ENCODE measurements at places on chromosomes 3 and 15.

- no peak for DNase-seq
Measured at GRCh38 chr3:141234283-141234682, 2.7 kb downstream of the PXYLP1 start.

- DNase-seq = no peak
Measured at GRCh38 chr3:160210341-160210740, 14.9 kb upstream of the C3orf80 start.

- no peak for DNase-seq
Measured at GRCh38 chr15:38335116-38335515, 82.5 kb downstream of the SPRED1 start.

DNA sequence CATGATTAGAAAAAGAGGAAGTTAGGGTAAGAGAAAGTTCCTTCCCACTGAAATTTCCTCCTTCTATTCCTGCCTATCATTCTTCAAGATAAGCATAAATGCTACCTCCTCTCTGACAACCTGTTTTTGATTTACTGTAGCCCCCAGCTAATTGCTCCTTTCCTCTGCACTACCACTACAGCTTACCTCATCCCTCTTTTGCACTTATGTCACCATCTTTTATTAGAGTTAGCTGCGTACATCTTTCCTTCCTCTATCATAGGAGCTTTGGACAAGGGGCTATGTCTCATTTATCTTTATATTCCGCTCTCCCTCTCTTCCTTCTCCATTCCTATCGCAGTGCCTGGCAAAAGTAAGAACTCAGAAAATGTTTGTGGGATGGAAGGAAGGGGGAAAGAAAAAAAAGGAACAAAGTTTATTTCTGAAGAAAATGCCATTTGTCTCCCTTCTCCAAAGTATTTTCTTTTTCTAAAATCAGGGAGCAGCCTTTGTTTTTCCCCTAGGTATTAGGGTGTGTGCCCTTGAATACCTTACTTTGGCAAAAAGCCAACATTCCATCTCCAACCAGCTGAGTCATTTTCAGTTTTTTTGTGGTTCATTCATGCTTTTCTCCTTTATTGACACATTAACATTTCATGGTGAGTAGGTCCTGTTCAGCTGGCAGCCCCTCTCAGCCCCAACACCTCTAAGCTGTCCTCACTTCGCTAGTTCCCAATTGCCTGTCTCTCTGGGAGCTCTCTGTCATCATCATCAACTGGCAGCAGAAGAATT lies 87.6 kb upstream of the SOX2 start:
- no peak for DNase-seq

DNA sequence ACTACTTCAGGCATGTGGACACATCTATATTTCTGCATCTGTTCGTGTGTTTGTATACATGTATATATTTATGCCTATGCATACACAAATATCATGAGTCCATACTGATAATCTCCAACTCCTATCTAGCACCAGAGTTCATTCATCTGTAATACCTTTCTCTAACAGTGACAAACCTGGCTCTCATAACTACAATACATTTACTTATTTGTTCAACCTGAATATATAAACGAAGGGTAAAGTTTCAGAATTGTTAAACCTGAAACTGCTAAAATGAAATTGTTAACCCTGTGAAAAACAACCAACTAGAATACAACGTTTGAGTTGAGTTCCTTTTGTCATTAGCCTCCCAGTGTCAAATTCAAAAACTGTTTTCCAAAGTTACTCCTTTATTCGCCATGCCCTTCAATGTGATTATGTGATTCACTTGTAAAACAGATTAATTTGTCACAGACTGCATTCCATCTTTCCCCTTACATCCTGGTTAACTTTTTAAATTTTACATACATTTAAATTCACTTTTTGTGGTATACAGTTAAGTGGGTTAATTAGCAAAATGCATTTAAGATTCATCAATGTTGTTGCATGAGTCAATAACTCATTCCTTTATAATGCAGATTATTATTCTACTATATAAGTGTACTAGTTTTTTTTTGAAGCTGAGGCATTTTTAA lies 58.5 kb downstream of the PIK3R4 start:
- DNase-seq = no peak

DNA sequence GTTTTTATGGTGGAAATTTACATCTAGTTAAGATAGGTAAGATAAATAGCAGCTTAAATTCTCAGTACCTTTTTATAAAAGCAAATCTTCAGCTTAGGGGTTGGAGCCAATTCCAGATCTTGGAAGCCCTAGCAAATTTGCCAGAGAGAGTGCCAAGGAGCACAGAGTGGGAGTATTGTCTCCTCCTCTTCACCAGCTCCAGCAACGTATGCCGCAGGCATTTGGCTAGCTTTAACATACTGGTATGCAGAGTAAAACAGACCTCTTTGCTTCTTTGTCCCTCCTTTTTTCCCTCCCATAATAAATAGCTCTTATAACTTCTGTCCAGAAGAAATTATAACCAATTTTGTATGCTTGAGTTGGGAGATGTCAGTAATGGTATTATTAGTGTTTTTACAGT lies 140.4 kb downstream of the DIPK2A start:
- DNase-seq = no peak

DNA sequence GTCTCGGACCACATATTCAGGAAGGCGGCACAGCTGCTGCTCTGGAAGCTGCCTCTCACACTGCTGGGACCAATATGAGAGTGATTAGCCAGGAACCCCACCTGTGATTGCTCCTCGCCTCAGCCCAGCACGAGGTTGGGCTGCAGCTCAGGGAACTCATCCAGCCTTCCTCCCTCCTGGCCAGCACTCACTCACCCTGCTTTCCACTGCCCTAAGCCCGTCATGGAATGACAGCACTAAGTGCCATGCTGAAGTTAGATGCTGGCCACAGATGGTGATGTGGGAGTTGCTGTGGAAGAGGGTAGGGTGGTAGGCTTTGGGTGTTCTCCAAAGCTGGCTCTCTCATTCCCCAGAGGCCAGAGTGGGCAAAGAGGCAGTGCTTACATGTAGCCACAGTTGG lies 7.3 kb downstream of the MST1R start:
- DNase-seq = no peak

DNA sequence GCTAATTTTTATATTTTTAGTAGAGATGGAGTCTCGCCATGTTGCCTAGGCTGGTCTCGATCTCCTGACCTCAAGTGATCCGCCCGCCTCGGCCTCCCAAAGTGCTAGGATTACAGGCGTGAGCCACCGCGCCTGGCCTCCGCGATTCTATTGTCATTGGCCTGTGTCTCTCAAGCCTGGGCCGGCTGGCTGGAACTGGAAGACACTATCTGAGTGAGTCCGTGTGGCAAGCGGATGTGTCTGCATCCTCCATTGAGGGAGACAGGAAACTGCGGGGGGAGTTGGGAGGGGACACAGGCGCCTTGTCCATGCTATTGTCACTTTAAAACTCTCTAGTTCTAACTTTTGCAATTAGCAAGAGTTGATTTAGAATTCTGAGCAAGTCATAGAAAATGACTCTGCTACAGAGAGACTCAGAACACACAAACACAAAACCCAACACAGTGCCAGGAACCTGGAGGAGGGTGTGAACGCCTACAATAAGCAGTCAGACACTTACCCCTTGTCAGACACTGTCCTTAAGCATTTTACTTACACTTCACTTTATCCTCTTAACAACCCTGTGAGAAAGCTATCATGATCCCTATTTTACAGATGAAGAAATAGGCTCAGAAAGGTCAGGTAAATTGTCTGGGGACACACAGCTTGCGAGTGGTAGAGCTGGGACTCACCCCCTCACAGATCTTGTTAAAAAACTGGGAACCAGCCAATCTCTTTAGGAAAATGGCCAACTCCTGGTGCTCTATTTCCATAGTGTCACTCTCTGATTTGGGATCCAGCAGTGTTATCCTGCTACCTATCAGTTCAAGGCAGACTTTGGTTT lies 38.7 kb downstream of the ANP32A start:
- DNase-seq = no peak

DNA sequence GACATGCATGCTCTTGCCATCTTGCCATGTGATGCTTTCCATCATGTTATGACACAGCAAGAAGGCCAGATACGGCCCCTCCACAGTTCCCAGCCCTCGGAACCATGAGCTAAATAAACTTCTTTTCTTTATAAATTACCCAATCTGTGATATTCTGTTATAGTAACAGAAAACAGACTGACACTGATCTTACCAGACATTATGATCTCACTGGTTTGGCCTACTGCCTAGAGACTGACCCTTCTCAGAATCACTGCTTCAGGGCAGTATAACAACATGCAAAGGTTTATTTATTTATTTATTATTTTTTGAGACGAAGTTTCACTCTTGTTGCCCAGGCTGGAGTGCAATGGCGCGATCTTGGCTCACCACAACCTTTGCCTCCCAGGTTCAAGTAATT lies 14.0 kb downstream of the ZNF619 start:
- no peak for DNase-seq

DNA sequence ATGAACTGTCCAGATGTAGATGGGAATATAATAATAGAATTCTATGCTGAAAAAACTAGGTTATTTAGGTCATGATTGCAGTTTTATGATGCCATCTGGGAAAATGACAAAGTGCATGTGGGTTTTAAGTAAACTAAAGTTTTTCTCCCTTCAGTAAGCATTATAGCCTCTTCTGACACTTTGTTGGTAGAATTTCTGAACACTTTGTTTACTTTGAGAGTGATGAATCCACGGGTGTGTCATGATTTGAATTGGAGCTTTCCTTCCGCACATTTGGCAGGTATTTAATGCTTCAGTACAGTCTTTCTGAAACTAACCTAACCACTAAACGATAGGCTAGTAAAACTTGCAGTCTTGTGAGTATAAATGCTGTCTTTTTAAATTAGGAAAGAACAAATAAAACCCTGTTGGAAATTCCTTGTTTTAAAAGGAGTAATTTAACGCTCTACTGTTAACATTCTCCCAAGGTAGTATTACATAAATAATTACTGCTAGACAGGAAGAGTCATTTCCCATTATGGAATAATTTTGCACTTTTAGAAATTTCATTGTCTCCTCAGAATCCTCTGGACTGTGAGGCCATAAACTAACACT lies 7.0 kb downstream of the FILIP1L start:
- DNase-seq = no peak

DNA sequence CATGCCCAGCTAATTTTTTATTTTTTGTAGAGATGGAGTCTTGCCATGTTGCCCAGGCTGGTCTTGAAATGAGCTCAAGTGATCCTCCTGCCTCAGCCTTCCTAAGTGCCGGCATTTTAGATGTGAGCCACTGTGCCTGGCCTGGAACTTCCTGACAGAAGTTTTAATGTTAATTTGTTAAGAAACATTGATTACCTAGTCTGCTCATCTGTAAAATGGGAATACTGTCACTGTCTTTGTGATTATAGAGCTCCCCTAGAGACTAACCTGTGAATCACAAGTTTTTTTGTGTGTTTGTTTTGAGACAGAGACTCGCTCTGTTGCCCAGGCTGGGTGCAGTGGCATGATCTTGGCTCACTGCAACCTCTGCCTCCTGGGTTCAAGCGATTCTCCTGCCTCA lies 4.3 kb upstream of the EIF3J start:
- DNase-seq = no peak

DNA sequence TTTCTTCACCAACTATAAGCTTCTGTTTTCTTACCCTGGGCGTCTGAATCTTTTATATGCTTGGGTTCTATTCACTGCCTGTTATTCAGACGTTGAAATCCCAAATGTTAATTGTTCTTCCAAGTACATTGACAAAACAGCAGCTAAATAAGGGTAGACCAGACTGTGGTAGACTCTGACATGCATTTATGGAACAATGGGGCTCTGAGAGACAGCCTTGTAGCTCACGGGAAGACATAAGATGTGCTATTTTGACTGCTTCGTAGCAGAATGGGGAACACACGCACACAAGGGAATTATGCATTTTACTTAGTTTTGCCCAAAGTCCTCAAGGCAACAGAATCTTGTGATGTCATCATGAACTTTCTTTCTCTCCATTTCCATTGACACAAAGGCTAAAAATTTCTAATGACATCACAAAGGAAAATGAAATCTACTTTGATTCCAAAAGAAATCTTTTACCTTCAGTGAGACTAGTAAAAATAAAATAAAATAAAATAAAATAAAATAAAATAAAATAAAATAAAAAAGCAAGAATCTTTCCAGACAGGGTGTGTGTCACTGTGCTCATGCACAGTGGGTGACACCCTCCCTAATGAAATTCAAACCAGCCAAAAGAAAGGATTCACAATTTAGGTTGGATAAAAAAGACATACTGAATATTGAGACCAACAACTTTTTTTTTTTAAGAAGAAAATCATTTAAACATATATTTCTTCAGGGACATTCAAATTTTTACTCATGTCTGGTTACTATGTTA lies 346.6 kb downstream of the ZBTB20 start:
- no peak for DNase-seq

DNA sequence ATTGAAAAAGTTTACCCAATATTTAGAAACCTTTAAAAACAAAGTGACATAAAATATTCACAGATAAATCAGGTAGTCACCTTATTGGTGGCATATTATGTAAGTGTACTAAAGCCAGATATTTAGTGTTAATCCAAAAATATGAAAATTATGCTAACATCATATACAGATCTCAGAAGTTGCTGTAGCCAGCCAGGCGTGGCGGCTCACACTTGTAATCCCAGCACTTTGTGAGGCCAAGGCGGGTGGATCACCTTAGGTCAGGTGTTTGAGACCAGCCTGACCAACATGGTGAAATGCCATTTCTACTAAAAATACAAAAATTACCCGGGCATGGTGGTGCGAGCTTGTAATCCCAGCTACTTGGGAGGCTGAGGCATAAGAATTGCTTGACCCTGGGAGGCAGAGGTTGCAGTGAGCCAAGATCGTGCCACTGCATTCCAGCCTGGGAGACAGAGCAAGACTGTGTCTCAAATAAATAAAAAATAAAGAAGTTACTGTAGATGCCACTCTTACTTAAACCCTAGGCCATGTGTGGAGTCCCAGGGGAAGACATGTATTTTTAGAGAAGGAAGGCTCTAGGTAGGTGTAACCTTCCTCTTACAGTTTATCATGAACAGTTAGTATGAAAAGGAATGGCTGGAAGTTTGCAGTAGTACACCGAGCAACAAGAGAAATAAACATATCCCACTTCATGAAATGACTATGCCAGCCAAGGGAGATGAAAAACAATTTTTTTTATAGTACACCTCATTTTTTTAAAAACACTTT lies 9.6 kb downstream of the SETD5 start:
- DNase-seq = no peak

DNA sequence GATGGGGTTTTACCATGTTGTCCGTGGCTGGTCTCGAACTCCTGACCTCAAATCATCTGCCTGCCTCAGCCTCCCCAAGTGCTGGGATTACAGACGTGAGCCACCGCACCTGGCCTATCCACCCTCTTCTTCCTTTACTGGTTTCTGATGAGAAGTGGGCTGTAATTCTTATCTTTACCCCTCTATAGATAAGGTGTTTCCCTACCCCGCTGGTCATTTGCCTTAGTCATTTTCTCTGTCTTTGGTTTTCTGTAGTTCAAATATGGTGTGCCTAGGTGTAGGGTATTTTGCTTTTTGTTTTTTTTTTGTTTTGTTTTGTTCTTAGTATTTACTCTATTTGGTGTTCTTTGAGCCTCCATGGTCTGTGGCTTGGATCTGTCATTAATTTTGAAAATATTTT lies 41.3 kb downstream of the APBA2 start:
- DNase-seq = no peak

- DNase-seq = no peak
Measured at GRCh38 chr3:160601288-160601687, 35.9 kb upstream of the KPNA4 start.

- DNase-seq = no peak
Measured at GRCh38 chr3:127914584-127914983, 448 bp upstream of the KBTBD12 start.

- DNase-seq = no peak
Measured at GRCh38 chr3:9916734-9917680, at the start of gene IL17RC. Gene IL17RC, plus strand, starts transcription at chr3:9917098. Its CDS starts 218 bp downstream, at chr3:9917316.

- DNase-seq = no peak
Measured at GRCh38 chr15:89899295-89899945, 5.6 kb upstream of the AP3S2 start.

All from activated naive CD4-positive, alpha-beta T cell (primary cell).